A549 (cell line): ENCODE measurements at places on chromosomes 1 and 21. TPM values are rescaled to one million over a fixed set of nuclear protein-coding genes. Genes with fewer than 3 reads are reported as not detected.
A peak's percentile ranks its signal among the peaks of the same experiment; 100 is the strongest.

- no peak for DNase-seq
These were observed 10.9 kb downstream of the ARHGEF2 start for GRCh38 chr1:155967341-155968050.

DNA sequence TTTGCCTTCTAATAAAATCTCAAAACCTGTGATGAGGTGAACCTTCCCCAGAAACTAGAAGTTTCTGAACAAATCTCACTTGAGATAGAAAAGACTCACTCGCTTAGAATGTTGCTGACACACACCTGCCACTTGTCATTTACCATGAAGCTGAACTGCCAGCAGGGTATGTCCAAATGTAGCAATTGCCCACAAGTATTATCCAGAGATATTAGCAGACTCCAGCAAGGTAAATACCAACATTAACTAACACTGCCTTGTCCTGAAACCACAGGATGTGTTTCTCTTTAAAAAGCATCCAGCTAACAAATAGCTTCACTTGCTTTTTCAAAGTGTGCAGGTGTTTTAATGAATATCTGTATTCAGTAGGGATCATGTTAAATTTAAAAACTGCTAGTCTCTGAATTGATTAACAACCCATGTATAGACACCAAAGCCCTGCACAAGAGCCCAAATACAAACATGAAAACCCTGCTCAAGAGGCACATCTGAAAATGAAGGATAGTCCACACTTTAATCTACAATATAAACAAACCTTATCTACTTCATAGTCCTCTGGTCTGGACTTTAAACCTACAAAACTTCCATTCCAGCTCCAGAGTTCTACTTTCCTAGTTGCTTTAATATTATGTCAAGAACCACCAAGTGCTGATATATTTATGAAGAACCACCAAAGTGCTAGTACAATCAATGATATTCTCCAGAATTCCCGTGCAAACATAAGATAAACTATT is 19.3 kb downstream of the KRTAP8-1 start:
- DNase-seq, result no peak

DNA sequence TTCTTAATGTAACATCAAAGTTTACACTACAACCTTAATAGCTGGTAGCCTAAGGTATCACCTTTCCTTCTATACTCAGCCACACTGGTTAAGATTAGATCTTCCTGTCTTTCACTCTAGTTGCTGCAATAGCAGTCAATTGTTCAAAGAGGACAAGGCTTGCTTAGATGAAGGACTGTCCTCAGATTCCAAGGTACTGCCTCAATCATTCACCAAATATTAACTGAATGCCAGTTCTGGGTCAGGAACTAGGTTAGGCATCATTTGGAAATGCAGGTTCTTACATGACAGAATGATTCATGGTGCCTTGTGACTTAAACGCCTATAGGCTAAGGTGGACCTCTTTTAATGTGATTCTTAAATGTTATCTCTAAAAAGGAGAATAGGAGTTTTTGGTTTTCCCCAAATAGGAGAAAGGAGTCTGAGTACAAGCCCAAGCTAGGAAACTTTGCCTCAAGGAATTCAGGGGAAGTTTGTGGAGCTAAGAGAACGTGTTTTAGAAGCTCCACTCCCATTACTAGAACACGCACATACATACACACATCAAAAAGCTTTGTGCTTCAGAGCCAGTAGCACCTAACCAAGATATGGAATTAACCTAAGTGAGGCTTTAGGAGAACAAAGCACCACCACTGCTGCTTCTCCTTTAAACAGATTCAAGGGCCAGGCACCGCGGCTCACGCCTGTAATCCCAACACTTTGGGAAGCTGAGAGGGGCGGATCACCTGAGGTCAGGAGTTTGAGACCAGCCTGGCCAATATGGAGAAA is 8.5 kb upstream of the WDR47 start:
- no peak for DNase-seq

DNA sequence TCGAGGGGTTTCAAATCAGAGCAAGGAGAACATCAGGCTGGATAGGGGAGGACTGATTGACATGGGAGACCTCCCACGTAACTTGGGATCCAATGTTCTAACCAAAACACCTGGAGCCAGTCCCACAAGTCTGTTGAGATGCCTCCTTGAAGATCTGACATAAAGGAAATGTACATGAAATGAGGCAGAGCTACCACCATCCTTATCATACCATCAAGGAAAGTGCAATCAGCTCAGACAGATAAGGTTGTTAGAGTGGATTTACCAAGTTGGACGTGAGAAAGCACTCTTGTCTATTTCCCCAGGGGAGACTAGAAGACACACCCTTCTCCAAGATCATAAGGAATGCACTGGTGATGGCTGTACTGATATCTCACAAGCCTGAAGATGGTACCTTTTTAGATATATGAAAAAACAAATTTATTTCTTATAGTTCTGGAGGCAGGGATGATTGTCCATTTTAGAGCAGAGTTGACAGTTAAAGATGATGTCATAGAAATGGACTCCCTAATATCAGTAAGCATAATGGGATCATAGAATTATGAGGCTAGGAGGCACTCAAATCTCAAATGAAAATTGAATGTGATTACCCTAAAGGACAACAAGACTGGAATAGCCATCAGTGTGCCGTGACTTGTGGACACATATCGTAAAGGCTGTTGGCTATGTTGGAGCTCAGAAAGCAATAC is 129.1 kb upstream of the RAB4A start:
- DNase-seq, result no peak

DNA sequence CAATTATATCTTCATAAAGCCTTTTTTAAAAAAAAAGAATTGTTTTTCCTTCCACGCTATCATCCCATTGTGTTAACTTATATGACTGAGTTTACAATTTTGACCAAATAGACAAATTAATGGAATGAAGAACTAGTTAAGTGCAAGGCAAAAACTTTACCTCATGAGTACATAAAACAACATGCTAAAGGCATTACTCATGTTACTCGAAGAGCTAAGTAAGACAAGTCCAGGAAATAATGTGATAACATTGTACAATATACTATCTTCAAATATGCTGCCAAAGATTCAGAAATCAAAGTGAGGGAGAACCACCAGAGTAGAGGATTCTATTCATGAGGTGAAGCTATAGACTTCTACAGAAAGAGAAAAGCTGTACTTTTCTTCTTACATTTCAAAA is 24.2 kb upstream of the DYNLT5 start:
- no peak for DNase-seq

DNA sequence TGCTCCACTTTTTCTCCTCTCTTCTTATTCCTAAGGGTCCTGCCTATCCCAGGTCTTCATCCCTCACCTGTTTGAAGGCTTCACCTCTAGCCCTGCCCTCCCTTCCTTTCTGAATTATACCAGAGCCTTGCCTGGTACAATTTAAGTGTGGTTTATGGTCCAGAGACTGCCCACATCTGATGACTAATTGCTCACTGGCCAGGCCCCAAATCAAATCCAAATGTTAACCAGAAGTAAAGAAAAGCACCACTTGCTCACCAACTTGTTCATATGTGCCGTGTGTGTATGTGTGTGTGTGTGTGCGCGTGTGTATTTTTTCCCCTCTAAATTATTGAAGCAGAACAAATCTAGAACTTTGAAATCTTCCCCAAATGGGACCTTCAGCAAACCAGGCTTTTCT is 26.4 kb downstream of the MYOM3 start:
- no peak for DNase-seq

- no peak for DNase-seq
These were observed 7.7 kb upstream of the GIPC2 start for GRCh38 chr1:78038071-78038470.

GRCh38 chr21:41833497-41834115 is 45.5 kb downstream of the PRDM15 start:
- DNase-seq, result no peak

DNA sequence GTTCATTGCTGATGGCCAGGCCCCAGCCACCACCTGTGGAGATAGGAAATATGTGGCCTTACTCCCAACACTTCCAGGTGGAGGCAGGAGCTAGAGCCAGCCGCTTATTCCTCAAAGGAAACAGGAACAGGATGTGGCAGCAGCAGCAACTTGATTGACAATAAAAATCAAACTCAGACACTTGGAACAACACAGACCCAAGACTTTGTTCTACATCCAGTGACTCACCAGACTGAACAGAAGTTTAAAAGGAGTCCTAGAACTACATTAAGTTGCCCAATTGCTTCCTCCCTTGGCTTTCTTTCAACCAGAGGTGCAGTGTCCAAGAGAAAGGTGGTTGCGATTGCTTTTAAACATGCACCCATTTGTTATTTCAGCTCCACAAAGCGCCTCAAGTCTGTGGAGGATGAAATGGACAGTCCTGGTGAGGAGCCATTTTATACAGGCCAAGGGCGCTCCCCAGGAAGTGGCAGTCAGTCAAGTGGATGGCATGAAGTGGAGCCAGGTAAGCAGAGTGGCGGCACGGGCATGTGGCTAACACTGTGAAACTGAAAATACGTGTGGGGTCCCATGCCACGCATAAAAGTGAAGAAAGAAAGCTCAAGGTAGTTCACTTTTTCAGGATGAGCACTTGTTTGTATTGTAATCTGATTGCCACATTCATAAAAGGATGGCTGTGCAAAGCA is 276.6 kb downstream of the NFIA start:
- DNase-seq, result no peak

DNA sequence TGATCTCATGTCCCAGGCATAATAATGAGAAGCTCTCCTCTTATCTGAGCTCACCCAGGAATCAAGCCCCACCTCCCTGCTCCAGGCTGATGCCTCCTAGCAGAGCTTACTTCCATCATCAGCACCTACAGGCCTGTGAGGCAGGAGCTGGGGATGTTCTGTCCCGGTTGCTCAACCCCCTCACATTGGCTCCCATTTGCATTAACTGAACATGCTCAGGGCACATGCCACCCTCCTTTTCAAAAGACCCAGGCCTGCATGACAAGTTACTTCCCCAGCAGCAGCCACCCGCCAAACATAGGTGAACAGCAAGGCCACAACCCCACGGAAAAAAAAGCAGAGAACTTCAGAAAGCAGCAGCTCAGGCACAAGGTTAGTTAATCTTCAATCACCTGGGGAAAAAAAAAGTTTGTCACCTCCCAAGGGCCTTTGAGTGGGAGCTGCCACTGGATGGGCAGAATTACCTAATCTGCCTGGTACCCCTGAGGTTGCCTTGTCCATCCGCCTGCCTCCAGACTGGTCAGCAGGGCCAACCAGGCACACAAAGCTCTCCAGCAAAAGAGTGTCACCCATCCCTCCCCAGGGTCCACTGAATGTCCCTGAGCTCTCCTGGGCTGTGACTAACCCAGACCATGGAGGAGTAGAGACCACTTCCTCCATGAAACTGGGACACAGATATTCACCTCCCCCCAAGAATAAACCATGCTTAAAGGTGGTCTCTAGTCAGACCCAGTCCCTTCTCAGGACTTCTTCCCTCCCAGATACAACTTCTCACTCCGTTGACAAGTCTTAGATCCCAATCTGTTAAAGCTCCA is 4.4 kb downstream of the KCNN3 start:
- DNase-seq, result no peak

GRCh38 chr1:168121401-168122011 is 15.2 kb downstream of the GPR161 start:
- no peak for DNase-seq

- no peak for DNase-seq
These were observed 27.3 kb downstream of the CCN1 start for GRCh38 chr1:85607921-85608265.

- no peak for DNase-seq
These were observed 56.1 kb downstream of the EYA3 start for GRCh38 chr1:28032281-28032680.

GRCh38 chr1:53526451-53527101 is 67.4 kb downstream of the DMRTB1 start:
- DNase-seq, result no peak

GRCh38 chr1:61269602-61270001 is 187.2 kb downstream of the NFIA start:
- no peak for DNase-seq

GRCh38 chr1:83796409-83796808 is 202.5 kb downstream of the TTLL7 start:
- DNase-seq, result no peak

- DNase-seq, result peak; percentile 63
These were observed 3.7 kb downstream of the PEAR1 start for GRCh38 chr1:156897078-156897825.

- no peak for DNase-seq
These were observed 125.0 kb downstream of the LYPLAL1 start for GRCh38 chr1:219298571-219299148.

DNA sequence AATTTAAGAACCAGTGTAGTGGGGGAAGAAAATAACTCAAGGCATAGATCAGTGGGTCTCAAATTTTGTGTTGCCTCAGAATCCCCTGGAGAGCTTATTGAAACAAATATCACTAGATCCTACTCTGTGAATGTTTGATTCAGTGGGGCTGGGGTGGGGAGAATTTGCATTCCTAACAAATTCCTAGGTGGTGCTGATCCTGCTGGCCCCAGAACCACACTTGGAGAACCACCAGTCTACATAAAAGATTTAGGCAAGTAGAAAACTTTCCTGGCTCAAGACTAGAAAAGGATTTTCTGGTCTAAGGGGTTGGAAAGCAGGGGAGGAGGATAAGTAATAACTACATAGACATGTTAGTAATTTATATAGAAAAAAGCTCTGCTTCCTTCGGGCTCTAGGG is 34.1 kb upstream of the C1orf21 start:
- no peak for DNase-seq

- no peak for DNase-seq
These were observed 40.3 kb downstream of the RGS5 start for GRCh38 chr1:163162381-163162914.

DNA sequence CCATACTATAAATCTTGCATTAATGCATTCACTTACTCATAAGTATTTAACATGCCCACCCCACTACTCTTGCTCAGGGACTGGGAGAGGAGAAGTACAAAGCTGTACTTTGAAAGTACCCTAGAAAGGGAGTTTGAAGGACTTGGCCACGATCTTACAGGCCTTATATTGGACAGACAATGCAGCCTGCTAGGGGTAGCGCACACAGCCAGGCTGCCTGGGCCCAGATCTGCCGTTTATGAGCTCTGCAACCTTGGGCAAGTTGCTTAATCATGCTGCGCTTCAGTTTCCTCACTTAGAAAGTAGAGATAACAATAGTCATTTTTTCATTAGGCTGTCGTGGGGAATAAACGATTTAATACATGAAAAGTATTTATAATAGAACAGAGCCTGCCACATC is 110.1 kb downstream of the CDC7 start:
- no peak for DNase-seq

DNA sequence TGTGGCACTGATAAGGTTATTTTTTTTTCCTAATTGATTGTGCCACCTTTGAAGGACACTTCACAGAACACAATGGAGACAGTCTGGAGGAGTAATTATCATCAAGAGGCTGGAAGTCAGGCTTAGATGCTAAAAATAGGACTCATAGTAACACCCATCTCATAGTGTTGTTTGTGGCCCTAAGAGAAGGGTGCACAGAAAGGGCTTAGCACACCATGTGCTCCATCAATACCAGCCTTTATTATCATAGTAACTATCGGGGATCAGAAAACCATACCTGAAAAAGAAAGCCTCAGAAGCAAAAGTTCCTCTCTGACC is 11.9 kb downstream of the NIPAL3 start:
- DNase-seq, result no peak

- DNase-seq, result no peak
These were observed 185.3 kb upstream of the USP24 start for GRCh38 chr1:55400508-55400907.

TMCO4 gene
- polyA plus RNA-seq, result 3.9 to 5.3 TPM (median 4.6 TPM) in 3 replicates

AGMAT gene
- polyA plus RNA-seq, result 11.9 to 13.1 TPM (median 12.9 TPM) in 3 replicates

PGLYRP3 gene
- not detected in 3 replicates for polyA plus RNA-seq

SLX9 gene
- polyA plus RNA-seq, result 40.4 to 43.1 TPM (median 40.6 TPM) in 3 replicates

INKA2 gene
- polyA plus RNA-seq, result 1.3 to 2.1 TPM (median 1.8 TPM) in 3 replicates

PADI1 gene
- 1.7 to 2.3 TPM (median 2.0 TPM) in 3 replicates for polyA plus RNA-seq
